GM12864 (cell line): ENCODE measurements at places on chromosomes 16 and 17.

- no peak for DNase-seq
Measured at GRCh38 chr17:73584987-73585386, 59.3 kb downstream of the SDK2 start.

- no peak for DNase-seq
Measured at GRCh38 chr17:40230670-40231069, 11.6 kb downstream of the WIPF2 start.

- no peak for DNase-seq
Measured at GRCh38 chr17:38339891-38340290, 3.9 kb downstream of the GPR179 start.

- DNase-seq = no peak
Measured at GRCh38 chr17:68184816-68185436, 62.9 kb upstream of the AMZ2 start.
